Frontal cortex (tissue), 4 donors: ENCODE measurements at places on chromosomes 12 and 14.
A peak's percentile ranks its signal among the peaks of the same experiment; 100 is the strongest.

- DNase-seq: no peak
These were observed 68.4 kb upstream of the BCAT1 start for GRCh38 chr12:25017336-25017735.

DNA sequence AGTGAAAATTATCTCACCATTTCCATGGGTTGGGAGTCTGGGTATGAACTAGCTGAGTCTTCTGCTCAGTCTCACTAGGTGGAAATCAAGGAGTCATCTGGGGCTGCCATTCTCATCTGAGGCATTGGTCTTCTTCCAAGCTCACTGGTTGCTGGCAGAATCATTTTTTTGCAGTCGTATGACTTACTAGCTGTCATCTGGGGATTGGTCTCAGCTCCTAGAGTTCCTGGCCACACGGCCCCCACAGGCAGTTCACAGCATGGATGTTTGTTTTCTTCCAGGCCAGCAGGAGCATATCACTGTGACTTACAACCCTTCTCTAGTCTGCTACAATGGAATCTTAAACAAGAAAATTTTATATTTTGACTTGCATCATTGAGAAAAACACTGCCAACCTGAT lies 18.6 kb upstream of the OR10AD1 start:
- no peak for DNase-seq

DNA sequence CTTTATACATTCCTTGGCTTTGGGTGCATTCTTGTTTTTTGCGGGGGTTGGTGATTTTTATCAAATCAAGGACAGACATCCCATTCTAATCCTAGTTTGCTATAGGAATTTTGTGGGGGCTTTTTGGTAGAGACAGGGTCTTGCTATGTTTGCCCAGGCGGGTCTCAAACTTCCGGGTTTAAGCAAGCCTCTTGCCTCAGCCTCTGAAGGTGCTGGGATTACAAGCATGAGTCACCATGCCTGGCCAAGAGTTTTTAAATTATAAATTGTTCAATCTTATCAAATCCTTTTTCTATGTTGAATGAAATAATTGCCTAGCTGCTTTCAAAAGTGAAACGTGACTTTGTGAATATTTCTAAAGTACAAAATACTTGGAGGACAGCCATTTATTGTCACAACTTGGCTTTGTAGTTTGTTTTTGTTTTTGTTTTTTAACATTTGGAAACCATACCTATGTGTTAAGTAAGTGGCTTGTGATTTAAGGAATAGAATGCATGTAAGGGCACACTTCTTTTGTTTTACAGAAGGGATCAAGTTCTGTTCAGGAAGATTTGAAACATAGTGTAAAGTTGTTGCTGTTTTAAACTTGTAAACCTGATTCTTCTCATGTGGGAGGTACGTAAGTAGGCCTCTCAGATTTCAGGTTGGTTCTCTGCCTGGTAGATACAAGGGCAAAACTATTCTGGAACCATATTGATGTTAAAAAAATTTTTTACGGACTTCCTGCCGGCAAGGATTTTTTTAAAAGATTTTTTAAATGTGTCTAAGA lies 13.4 kb downstream of the MARK3 start:
- no peak for DNase-seq

DNA sequence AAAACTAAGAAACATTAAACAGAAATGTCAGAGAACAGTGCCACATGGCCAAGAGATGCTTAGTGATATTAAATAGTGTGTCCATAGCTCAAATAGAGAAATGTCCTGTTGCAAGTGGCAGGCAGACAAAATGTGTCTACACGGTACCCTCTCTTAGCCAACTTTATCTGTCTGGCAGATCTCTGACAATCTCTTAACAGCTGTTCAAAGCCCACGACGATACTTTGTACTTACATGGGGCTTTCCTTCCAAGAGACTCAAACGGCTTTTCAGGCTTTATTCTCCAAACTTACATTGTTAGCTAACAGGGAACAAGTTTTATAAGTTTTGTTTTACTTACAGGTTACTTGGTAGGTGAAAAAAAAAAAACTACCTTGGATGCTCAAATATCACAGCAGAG lies 45.6 kb downstream of the ARMH4 start:
- DNase-seq: no peak

GRCh38 chr12:72297666-72298065 lies 25.5 kb downstream of the TRHDE start:
- DNase-seq: peak; percentile 14

DNA sequence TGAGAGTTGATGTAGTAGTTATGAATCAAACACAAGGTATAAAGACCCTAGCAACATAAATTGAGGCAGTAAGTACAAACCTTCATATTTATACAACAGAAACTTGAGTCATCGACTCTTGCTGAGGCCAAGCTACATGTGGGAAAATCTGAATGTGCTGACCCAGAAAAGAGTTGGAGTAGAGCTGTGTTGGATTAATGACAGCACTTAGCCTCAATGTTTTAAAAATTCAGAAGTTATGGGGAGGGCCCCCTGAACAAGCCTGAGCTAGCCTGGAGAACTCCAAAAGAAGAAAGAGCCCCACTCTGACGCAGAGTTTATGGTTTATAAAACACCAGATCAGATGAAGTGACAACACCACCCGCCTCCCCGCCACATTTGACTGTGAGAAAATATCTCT lies 100.0 kb downstream of the DUSP6 start:
- no peak for DNase-seq

GRCh38 chr12:132075026-132075713 lies 68.9 kb downstream of the DDX51 start:
- no peak for DNase-seq

DNA sequence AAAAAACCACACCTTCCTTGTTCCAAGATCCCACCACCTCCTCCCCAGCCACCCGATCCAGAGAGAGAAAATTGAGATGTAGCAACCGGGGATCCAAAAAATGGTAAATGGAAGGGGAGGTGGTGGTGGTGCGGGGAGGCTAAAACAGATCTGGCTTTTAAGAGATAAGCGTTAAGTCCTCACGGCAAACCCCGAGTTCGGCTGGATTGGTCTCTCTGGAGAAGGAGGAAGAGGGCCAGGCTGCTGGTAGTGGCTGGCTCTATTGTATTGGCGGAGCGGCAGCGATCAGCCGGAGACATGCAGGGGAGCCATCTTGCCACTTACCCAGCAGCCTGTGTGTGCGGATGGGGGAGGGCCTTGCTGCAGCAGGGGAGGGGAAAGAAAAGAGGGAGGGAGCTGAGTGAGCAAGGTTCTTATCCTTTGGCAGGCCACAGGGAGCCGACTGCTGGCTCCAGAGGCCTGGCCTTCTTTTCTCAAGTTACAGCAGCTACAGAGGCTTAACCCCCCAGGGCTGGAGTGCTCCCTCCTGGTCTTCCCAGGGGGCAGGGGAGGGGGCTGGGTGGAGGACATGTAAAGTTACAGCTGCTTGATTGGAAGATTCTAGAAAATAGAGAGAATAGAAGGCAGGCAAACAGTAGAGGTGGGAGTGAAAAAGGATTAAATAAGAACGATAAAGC lies 14.1 kb upstream of the CDH24 start:
- peak; percentile 81 for DNase-seq

DNA sequence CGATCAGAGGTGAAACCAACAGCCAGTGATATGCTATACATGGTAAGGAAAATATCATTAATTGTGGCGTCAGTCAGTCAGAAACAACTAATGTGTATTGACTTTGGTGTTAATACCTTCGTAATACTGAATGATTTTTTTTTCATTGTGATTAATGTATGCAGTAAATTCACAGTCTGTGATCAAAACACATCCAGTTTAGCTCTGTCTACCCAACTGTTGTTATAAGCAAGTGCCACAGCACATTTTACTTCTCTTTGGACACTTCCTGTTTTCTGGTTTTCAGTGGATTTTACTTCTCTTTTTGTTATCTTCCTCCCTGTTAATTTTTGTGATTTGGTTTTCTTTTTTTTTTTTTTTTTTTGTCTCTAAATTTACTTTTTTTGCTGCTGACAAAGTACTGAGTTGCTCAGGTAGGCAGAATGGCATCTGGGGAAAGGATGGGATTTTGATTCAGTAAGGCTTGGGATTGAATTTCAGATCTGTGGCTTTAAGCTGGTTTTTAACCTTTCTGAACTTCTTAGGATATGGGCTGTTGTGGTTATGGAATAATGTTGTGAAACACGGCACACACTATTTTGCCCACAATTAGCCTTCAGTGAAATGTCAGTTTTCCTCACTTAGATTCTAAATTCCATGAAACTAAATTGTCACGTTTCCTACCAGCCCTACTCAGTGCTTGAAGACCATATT lies 604 bp downstream of the GLIPR1 start:
- no peak for DNase-seq

- DNase-seq: no peak
These were observed 188.7 kb downstream of the KITLG start for GRCh38 chr12:88391556-88391955.

DNA sequence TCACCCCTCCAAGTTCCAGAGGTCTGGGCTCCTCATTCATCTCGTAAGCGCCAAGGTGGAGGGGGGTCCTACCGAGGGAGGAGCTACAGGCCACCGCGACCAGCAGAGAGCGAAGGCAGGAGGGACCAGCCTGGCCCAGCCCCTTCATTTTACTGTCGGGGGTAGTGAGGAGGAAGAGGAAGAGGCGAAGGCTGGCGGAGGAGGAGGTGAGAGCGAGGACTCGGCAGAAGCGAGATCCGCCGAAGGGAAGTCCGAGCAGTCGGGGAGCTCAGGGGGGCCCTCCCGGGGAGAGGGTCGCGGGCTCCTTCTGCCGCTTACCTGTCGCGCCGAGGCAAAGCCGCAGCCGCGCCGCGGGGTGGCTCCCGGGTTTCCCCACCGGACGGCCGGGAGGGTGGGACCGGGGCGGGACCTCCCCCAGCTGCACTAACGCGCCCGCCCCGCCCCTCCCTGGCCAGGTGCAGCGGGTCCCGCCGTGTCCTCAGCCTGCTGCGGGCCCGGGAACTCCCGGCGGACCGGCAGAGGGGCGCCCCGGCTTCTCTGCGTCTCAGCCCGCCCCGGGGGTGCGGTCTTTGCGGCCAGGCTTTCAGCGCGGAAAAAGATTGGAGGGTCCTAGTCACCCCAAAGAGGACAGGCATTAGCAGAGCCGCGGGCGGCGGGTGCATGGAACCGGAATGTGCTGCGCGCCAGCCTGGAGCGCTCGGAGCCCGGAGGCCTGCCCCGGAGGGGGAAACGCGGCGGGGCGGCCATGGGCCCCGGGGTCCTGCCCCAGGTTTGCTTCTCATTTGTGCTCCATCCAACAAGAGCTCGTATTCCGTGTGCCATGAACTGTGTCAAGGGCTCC lies at the start of gene GALNT6:
GALNT6 (minus strand) TSS at position 124 of the 841 bp plus-strand sequence. CDS start 11,625 bp downstream, outside the sequence.
- peak; percentile 59 for DNase-seq

GRCh38 chr12:92558806-92559205 lies 144.0 kb upstream of the PLEKHG7 start:
- no peak for DNase-seq

- DNase-seq: no peak
These were observed 41.4 kb downstream of the RAB35 start for GRCh38 chr12:120075034-120075616.

DNA sequence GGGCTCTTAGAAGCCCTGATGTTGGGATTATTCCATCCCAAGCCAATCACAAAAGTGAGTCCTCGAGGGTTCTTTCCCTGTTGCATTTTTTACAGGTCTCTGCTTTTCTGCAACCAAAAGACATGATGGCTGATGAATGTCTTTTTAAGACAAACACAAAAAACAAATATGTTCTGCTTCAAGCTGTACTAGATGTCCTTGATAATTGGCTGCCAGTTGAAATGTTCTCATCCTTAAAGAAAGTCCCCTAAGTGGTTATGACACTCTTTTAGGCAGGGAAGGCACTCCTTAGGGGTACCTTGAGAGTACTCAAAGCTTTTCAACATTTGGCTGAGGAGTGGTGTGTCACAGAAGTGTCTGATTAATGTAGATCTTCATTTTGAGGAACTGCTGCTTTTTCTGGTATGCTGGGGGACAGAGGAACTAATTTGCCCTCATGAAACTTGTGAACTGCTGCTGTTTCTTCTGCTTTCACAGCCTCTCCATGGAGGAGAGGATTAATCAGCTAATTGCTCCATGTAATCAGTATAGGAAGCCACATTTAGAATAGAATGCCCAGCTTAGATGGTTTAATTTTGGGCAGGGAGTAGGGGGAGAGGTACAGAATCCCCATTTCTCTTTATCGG lies 22.8 kb upstream of the IGF1 start:
- no peak for DNase-seq

- no peak for DNase-seq
These were observed 17.5 kb upstream of the CPM start for GRCh38 chr12:68950511-68950910.

DNA sequence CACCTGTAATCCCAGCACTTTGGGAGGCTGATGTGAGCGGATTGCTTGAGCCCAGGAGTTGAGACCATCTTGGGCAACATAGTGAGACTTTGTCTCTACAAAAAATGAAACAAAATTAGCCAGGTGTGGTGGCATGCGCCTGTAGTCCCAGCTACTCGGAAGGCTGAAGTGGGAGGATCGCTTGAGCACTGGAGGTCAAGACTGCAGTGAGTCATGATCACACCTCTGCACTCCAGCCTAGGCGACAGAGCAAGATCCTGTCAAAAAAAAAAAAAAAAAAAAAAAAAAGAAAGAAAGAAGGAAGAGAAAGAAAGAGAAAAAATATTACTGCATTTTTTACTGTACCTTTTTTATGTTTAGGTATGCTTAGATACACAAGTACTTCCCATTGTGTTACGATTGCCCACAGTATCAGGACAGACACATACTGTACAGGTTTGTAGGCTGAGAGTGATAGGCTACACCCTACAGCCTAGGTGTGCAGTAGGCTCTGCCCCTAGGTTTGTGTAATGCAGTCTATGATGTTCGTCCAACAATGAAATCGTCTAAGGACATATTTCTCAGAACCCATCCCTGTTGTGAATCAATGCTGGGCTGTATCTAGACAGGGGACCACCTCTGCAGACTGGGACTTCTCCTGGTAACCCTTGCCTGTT lies 160.4 kb upstream of the PWP1 start:
- DNase-seq: no peak

- DNase-seq: no peak
These were observed 18.1 kb upstream of the PTCSC3 start for GRCh38 chr14:36194663-36195062.

- no peak for DNase-seq
These were observed 61.9 kb downstream of the ABCC9 start for GRCh38 chr12:21879312-21879711.

- DNase-seq: no peak
These were observed 1002.2 kb upstream of the FLRT2 start for GRCh38 chr14:84527706-84528105.

DNA sequence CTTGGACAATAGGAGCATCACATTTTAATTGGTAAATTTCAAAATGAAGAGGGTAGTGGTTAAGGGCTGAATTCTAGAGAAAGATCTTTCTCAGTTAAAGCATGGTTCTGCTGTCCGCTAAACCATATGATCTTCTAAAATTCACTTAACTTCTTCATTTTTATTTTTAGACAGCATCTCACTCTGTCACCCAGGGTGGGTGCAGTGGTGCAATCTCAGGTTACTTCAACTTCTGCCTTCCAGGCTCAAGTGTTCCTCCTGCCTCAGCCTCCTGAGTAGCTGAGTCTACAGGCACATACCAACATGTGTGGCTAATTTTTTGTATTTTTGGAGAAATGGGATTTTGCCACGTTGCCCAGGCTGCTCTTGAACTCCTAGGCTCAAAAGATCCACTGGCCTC lies 226.7 kb upstream of the ABCD2 start:
- DNase-seq: no peak
